GM03348 (cell line): ENCODE measurements at places on chromosomes 13 and 19.
A peak's percentile ranks its signal among the peaks of the same experiment; 100 is the strongest.

DNA sequence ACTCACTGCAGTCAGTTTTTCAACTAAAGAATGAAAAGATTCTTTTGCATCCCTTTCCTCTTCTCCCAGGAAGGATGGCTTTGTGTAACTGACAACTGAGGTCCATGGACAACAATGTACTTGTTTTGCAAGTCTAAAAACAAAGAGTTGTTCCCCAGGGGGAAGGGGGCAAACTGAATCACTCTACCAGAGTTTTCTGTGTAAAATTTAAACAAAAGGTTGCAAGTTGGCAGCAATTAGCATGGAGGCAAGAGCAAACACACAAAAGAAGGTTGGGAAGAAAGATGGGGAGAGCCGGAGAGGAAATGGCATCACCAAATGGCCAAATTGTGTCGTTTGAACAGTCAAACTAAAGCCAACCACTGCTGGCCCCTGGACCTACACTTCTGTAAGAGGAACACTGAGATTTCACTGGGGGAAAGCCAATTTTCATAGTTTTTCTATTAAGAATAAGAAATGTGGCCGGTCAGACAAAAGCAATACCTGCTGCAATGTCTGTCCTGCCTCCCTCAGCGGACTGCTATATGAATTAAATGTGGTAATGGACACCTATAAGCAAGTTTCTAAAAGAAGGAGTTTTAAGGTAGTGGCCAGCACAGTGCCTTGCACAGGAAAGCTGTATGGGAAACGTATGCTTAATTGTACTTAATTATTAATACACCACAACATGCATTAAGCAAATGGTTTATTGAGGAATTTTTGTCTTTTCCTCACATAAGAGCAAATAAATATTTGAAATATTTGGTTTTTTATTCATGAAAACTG is 16.1 kb upstream of the SACS start:
- DNase-seq: no peak

- no peak for DNase-seq
Observed at GRCh38 chr19:43731346-43731745, 15.5 kb downstream of the IRGC start.

- DNase-seq: no peak
Observed at GRCh38 chr19:55620410-55621204, 3.8 kb downstream of the ZNF784 start.

DNA sequence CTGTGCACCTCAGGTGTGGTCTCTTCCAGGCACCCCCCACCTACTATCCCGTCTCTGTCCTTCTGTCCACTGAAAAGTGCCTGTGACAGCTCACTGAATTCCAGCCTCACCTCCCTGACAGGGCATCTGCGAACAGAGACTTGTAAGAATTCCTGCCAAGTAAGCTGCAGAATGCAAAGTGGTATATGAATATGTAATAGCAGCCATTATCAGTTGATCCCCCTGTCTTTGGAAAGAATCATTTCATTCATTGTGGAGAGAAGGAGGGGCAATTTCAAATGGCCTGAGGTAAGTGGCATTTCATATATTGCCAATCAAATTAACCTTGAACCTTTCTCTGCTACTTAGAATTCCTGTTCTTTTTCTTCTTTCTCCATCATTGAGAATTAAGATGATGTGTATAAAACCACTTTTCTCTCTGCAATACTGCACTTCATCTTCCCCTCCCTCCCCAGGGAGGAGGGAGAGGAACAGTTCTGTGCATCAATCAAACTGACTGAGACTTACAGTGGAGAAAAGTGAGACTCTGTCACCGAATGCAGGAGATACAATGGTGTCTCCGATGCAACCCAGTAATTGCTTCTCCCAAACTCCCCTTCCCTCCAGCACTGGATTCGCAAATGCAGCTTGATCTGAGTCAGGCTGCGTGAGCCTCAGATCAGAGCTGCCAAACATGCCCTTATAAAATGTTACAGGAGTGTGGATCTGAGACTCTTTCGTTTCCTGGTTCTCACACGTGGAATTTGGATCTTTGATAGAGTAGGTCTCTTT is 91.7 kb downstream of the SLC10A2 start:
- DNase-seq: no peak

- no peak for DNase-seq
Observed at GRCh38 chr19:50512112-50512998, 1.4 kb downstream of the ASPDH start.

DNA sequence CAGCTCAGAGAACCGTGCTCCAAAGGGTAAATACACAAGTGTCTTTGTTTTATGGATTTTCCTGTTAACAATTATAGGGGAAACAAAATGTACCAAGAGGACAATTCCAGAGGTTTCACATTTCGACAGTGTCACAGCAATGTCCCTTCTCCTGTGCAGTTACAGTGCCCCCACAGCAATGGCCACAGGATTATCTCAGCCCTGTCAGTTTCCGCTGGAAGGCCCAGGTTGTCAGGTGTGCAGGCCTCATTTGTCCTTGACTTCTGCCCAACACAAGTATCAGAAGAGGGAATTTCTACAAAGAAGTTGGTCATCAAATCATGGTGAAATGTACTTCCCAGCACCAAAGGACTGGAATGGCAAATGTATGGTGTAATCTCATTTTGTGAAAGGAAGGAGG is 11.2 kb upstream of the N4BP2L2 start:
- DNase-seq: no peak

DNA sequence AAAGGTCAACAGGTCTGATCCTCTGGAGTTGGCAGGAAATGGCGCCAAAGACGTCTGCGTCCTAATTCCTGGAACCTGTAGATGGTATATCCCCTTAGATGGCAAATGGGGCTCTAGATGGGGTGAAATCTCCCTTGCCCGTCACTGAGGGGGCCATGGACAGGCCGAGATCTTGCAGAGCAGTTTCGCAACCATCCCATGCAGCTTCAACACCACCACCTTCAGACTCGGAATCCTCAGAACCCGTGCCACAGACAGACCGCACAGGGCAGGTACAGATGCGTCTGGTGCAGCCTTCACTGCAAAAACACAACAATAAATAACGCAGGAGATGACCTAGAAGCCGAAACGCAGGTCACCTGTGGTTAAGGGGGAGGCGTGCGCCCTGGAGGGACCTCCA is 17.7 kb downstream of the REXO1 start:
- DNase-seq: no peak

GRCh38 chr13:111886217-111886945 is 180.6 kb upstream of the SOX1 start:
- no peak for DNase-seq

GRCh38 chr13:93857126-93857525 is 622.4 kb downstream of the DCT start:
- DNase-seq: peak; percentile 5

GRCh38 chr19:50542943-50543342 is 25.3 kb downstream of the LRRC4B start:
- no peak for DNase-seq

GRCh38 chr19:13038306-13039210 is 43.3 kb downstream of the NFIX start:
- DNase-seq: no peak

DNA sequence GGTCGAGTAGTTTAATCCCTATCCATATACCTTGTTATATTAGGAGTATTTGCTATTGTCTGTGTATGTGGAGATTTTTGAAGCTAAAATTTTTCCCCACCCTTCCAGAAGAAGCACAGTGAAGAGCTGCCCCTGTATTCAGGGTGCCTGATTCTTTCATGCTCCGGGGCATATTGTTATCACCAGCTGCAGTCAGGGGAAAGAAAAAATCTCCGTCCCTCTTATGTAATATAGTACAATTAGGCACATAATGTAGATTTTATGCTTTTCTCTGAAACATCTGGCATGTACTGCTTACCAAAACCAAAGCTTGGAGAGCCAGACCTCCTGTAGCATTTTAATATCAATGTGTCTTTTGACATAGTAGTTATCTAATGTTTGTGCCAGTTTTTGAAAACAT is 214.9 kb upstream of the EDNRB start:
- DNase-seq: no peak

DNA sequence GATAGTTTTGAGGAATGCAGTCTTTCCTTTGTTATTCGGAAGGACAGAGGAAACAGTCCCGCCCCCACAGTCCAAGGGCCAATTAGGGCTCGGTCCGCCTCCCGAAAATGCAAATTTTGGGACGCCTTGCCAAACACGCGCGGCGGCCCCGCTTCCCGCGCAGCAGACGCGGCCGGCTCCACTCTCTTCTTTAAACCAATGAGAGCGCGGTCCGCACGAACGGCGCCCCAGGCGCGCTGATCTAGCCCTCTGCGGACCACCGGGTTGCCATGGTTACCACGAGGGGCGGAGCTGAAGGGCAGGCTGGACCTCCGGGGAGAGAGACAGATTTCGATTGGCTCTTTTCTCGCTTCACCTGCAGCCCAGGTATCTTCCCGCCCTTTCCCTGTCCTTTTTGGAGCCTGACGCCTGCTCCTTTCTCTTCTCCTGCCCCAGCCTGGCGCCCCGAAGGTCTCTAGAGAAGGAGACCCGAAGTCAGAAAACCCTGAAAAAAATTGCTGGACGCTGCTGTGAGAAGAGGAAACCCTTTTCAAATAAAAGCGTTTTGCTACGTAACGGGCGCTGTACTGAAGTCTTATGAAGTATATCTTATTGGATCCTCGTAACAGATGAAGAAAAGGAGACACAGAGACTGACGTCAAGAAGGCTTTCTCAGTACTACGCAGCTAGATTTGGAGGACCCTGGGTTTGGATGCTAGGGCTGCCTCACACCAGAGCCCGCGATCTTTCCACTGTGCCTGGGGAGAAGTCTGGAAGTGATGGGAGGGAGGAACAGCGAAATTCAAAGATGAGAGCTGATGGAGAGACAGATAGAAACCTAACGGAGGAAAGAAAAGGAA is 2.0 kb downstream of the PTH2 start:
- DNase-seq: peak; percentile 90

DNA sequence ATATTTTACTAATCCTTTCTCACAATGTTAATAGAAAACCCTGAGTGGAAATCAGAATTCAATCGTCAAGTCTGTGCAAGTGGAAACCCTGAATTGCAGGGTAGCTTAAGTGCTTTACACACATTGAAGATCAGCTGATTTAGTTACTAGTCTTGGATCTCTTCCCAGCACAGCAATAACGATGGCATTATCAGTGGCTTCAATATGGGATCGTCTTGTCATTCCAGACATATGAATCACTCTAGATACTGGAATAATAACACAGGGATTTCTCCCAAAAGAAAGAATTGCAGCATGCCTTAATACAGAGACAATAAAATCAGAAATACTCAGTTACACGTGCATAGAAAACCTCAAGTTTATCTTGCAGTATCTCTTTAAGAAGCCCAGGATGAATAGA is 12.6 kb upstream of the METTL21C start:
- DNase-seq: peak; percentile 83

DNA sequence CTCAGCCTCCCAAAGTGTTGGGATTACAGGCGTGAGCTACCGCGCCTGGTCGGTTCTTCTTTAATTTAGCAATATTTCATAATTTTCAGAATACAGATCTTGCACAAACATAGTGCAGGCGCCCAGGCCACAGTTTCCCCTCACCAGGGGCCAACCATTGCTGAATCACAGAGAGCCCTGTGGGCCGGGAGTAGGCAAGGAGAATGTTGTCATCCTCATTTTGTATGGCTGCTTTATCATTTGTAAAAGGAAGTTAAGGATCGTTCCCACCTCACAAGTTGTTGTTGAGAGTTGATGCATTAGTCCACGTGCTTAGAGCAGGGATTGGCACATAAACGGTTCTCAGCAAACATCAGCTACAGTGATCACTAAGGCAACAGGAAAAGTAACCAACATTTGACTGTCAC is 30.2 kb downstream of the MEIS3 start:
- no peak for DNase-seq

DNA sequence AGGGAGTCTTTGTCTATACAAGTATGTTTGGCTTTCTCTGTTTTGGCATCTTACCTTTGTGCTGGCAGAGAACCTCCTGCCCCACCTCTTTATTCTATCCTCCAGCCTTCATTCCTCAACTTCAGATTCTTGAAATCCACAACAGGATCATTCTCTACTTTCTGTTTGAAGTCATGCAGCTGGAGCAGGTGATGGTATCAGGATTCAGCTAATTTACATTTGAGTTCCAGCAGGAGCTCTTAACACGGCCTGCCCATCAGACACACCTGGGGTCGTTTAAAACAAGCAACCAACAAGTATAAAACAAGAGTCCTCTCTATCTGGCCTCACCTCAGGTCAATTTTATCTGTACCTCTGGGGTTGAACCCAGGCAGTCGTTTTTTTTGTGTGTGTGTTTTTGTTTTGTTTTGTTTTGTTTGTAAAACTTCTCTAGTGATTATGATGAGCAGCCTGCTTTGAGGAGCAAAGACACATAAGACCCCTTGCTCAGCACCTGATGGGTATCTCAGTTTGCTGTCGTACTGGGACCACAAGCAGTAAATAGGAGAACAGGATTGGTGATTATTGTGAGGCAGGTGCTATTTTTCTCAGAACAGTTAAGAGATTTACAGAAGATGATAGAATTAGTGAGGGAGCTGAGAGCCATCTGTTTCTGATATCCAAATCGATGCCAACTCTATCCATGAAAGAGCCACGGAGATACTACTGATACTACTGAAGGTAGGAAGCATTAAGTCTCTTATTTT is 78.4 kb downstream of the GPC6 start:
- DNase-seq: no peak

GRCh38 chr13:76286178-76286577 is 600.0 kb downstream of the KCTD12 start:
- peak; percentile 20 for DNase-seq

DNA sequence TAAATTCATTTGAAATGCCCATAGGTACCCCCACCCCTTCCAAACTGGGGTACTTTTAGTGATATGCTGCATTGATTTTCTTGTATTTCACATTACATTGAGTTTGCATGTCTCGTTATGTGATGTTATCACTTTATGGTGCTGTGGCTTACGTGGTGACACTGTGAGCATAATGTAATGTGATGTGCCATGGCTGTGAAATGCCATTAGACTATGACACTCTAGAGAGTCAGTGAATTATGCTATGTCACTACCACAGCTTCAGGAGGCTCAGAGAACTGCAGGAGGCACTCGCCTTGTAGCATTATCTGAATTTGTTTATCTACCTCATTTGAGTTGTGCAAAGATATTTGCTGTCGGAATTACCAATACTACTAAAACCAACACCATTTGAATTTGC is 590.1 kb upstream of the SLC10A2 start:
- DNase-seq: no peak

- no peak for DNase-seq
Observed at GRCh38 chr19:10829967-10830366, 6.0 kb downstream of the TMED1 start.

- DNase-seq: no peak
Observed at GRCh38 chr13:111409413-111409812, 89.0 kb downstream of the TEX29 start.

- no peak for DNase-seq
Observed at GRCh38 chr19:13866463-13867046, 10.4 kb upstream of the NANOS3 start.

DNA sequence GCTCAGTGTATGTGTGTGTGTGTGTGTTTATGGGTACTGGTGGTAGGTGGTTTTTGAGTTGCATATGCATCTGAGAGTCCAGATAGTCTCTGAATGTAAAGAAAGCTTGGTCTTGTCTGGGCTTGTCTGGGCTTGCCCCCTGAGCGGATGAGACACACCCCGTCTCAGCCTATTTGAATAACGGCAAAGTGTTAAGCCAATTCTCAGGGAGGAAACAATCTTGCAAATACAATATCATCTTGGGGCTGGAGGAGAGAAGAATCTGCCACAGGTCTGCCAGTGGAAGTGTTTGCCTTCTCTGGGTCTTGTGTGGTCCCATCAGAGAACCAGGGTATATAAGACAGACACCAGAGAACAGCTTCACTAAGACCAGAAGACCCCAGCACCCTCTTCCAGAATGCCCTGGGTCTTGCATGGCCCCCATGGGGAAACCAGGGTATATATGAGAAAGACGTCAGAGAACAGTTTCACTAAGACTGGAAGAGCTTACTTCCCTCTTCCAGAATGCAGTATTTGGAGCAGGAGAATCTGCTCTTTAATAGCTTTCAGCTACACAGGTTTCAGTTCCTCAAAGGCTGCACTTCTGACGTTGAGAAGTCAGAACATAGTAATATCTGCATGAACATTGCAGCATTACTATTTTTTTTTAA is 13.3 kb downstream of the CD70 start:
- DNase-seq: no peak
